GM12892 (cell line): ENCODE measurements at places on chromosomes 1 and 21.

GRCh38 chr1:226677027-226678020, 61.8 kb downstream of the ITPKB start:
- DNase-seq: no peak

- no peak for DNase-seq
Measured at GRCh38 chr1:179810367-179810715, 67.2 kb downstream of the FAM163A start.

DNA sequence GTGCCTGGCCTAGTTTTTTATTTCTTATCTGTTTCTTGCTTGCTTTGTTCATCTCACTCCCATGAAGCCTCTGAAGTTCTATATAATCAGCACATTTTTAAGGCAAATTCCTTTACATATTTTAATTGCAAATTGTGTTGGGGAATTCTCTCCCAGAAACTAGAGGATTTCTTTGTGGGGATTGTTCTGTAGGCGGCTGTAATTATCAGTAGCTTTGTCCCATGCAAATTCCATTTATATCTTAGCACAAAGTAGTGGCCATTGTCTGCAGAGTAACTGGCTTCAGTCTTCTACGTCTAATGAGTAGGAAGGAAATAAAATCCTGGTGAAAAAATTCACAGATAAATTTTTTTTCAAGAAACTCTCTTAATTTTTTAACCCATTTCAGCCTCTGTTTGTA, 35.7 kb downstream of the CLEC20A start:
- DNase-seq: no peak

- DNase-seq: no peak
Measured at GRCh38 chr1:44270686-44271628, 57.7 kb downstream of the DMAP1 start.

GRCh38 chr1:109792056-109792831, 28.5 kb upstream of the EPS8L3 start:
- no peak for DNase-seq

- no peak for DNase-seq
Measured at GRCh38 chr21:27171707-27172106, 204.8 kb upstream of the ADAMTS5 start.

DNA sequence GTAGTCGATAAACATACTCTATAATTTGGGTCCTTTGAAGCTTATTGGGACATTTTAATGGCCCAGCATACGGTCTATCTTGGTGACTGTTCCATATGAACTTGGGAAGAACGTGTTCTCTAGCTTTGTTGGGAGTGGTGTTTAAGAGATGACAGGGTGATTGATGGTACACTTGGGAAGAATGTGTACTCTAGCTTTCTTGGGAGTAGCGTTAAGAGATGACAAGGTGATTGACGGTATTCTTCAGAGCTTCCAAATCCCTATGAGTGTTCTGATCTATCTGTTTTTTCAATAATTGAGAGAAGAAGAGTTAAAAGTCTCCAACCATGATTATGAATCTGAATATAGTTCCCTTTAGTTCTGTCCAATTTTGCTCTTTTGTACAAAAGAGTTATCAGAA, 9.4 kb downstream of the NPHP4 start:
- no peak for DNase-seq

DNA sequence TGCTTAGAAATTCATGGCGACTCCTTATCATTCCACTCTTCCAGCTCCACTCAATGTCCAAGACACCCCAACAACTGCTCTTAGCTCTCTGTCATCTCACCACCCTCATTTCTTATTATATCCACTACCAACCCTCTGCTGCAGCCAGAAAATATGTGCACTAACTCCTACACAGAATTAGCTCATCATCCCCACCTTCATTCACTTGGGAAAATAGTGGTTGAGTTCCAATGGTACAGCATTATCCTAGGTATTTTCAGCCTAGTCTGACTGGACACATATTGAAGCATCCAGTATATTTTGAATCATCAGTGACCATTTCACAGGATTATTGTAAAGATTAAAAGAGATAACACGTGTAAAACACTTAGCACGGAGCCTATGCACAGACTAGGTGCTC, 16.7 kb upstream of the VSIG8 start:
- DNase-seq: no peak

- no peak for DNase-seq
Measured at GRCh38 chr1:79006564-79006963, at the start of gene ADGRL4. TSS of gene ADGRL4 (minus strand) at chr1:79006730. CDS start at chr1:79006654, 76 bp downstream.
